Hepatic stellate cell (primary cell): ENCODE measurements at places on chromosomes 6 and 20.

- DNase-seq: no peak
Observed at GRCh38 chr20:11246251-11246775, 572.5 kb upstream of the JAG1 start.

DNA sequence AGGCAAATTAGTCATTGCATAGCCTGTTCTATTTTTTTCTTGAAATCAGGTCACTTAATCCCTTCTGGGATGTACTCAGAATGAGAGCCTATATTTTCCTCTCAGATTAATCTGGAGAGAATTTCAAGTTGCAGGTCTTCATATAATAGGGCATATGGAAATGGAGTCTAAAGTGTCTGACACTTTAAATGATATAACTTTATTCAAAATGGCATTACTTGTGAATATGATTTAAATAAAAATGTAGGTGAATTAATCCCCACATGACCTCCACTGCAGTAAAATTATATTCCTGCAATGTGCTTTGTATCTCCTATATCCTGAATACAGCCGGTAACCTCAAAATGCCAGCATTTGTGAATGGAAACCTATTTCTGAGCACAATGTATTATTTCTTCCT, 172.5 kb upstream of the BTBD3 start:
- DNase-seq: no peak

- DNase-seq: peak; percentile 8
Observed at GRCh38 chr6:100663219-100663863, 198.6 kb upstream of the SIM1 start.

DNA sequence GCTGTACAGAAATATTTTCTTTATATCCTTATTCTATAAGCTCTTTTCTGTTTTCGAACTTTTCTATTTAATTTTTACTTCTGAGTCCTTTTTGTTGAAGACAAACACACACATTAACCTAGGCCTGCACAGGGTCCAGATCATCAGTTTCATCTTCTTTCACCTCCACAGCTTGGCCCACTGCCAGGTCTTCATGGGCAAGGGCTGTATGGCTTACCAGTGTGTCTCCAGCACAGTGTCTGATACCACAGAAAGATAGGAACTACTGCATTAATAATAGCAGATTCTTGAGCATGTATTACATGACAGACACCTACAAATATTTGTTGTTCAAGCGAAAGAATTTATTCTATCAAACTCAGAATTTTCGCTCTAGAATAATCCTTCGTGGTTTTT, 24.4 kb downstream of the QKI start:
- DNase-seq: no peak

DNA sequence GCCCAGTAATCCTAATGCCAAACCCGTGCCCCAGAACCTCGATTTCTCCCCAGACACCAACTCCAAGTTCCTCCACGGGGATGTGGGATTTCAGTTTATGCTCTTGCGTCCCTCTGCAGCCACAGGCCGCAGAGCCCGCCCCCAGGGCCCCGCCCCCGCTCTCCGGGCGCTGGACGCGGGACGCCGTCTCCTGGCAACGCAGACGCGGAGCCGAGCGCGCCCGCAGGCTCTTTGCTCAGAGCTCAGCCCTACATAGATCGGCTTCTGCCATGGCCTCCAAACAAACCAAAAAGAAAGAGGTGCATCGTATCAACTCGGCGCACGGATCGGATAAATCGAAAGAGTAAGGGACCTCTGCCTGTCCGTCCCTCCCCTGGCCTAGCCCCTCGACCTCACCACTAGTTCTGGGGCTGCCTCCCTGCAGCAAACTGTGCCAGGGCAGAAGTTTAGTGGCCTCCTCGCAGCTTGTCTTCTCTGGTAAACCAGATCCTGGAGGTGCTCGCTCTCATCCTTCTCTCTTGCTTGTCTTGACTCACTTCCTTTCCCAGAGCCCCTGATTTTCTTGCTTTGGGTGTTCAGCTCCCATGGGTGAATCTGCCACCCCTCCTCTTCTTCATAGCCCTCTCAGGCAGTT, at the start of gene ADGB:
TSS of gene ADGB (plus strand) at position 201 of the 634 bp plus-strand sequence. CDS start at position 270, 69 bp downstream.
- DNase-seq: peak; percentile 44

DNA sequence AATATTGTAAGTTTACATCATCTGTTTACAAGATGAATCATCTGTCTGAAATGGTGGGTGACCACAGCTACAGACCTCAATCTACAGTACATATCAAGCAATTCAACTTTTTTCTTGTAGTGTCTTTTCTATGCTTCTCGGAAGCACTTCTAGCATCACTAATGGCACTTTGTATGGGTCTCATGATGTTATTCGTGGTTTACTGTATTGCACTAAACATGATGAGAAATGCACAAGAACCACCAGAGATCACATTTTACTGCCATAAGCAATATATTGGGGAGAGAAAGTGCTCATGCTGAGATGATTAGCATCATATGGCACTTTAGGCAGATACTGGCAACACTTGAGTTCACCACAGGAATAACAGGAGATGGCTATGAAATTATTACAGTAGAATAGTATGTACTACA, 15.4 kb upstream of the BTBD3 start:
- no peak for DNase-seq
